ENCODE measurements at places on chromosomes 5 and 9. TPM values are rescaled to one million over a fixed set of nuclear protein-coding genes. Genes with fewer than 3 reads are reported as not detected.

Gene SMIM27
- 2.6 TPM for total RNA-seq

Gene ZNF483
- 5.6 TPM for total RNA-seq

Gene FYB1
- total RNA-seq: not detected

Gene RARS1
- 248 TPM for total RNA-seq

Gene PCDHGA6
- total RNA-seq: 4.7 TPM

Gene NMUR2
- not detected for total RNA-seq

- peak; percentile 58 for DNase-seq
Measured at GRCh38 chr5:80255431-80255810, 427 bp downstream of the SERINC5 start.

- no peak for DNase-seq
Measured at GRCh38 chr5:28710360-28710759, 1672.0 kb upstream of the CDH9 start.

- DNase-seq: peak; percentile 86
Measured at GRCh38 chr5:168268949-168269936, 22.2 kb upstream of the WWC1 start.

GRCh38 chr5:1549475-1550030, 25.8 kb upstream of the LPCAT1 start:
- no peak for DNase-seq

DNA sequence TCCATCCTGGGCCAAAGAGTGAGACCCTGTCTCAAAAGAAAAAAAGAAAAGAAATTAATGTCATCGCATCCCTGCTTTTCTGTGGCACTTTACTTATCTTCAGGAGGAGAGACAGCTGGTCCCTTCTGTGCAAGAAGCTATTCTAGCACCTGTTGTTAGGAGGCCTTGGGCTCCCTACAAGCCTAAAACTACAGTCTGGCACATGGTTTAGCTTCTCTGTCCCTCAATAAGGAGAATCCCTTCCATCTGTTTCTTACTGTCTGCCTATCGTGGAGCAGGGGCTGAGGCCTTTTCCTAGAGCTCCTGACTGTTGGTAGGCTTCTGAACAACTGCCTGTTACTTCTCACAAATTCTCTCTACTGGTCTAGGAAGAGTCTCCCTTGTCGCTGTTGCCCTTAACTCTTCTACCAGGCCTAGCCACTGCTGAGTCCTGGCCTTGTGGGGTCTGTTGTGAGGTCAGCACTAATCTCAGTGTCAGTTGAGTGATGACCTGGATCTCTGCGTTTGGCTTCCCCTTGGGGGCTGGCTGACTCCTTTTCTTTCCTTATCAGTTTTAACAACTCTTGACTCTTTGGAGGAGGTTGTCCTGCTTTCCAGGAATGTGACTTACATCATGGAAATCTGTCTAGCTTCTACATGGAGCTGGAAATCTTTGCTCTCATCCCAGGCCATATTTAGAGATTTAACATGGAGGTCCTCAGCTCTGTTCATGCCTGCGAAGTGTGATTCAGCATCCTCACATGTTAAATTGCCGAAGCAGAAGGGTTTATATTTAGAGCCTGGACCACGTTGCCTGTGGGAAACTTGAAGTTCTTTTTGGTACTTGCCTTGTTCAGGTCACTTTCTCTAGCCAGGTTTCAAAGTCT, 5.7 kb upstream of the GARNL3 start:
- no peak for DNase-seq

GRCh38 chr5:33688526-33688925, 203.3 kb downstream of the ADAMTS12 start:
- DNase-seq: no peak

GRCh38 chr5:73395256-73395655, 53.3 kb downstream of the FOXD1 start:
- no peak for DNase-seq

GRCh38 chr5:131776450-131776849, 20.4 kb downstream of the FNIP1 start:
- no peak for DNase-seq

- peak; percentile 6 for DNase-seq
Measured at GRCh38 chr5:14810282-14810681, 61.3 kb downstream of the ANKH start.

- DNase-seq: no peak
Measured at GRCh38 chr9:19552282-19553105, 143.7 kb downstream of the ACER2 start.

DNA sequence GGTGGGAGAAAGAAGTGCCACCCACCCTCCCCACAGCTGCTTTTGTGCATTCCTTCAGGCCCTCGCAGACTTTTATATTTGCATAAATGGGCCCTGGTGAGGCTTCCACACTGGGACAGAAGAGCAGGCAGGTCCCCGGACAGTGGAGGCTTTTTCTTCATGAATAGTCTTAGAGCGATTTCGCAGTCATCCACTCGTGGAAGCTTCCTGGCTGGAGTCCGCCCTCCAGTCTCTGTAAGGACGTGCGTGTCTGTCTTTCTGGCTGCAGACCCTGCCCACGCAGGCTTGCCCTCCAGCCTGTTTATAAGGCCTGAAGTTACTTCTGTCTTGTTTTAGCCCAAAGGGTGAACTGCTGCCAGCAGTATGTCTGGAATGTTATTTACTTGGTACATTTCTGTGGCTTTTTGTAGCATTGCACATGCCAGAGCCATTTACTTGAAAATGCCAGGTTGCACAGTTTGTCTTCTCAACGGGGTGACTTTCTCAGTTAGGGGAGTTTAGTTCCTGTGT, 195.7 kb downstream of the AOPEP start:
- peak; percentile 97 for DNase-seq

DNA sequence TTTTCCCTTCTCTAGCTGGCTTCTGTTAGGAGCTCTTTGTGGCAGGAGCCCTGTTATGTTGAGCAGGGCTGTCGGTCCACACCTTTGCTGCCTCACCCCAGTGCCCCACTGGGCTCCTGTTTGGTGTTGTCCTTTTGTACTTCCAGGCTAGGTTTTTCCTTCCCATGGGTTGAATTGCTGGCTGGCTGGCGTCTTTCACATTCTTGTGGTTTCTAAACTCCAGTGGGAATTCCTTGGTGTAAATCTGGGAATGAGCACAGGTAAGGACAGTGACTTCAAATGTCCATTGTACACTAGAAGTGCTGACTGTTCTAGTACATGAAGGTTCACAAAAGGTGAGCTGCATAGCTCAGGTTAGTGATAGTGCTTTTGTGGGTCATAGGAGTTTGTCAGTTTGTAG, 30.4 kb downstream of the RASGRF2 start:
- DNase-seq: no peak

DNA sequence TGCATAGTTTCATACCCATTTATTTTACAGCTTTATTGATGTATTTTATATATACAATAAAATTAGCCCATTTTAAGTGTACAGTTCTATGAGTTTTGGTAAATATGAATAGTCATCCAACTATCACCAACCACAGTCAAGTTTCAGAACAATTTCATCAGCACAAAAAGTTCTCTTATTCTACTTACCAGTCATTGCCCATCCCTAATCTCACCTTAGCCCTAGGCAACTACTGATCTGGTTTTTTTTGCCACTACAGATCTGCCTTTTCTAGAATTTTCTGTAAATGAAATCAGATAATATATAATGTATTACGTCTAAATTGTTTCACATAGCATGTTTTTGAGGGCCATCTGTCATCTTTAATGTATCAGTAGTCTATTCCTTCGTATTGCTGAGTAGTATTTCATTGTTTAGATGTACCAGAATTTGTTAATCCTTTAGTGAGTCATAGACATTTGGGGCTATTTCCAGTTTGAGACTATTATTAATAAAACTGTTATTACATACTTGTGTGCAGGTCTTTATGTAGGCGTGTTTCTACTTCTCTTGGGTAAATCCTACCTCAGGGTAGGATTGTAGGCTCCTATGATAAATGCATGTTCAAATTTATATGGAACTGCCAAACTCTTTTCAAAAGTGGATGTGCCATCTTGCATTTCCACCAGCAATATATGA, 198.5 kb upstream of the ADAMTSL1 start:
- DNase-seq: no peak

GRCh38 chr9:25353783-25354182, 324.5 kb downstream of the TUSC1 start:
- no peak for DNase-seq

GRCh38 chr5:140341591-140341990, 4.8 kb downstream of the HBEGF start:
- DNase-seq: no peak

- DNase-seq: no peak
Measured at GRCh38 chr9:69805962-69806515, 14.6 kb upstream of the CFAP95 start.
